Activated naive CD4-positive, alpha-beta T cell (primary cell): ENCODE measurements at places on chromosomes 5 and 9.

GRCh38 chr9:70485273-70485858 is 70.9 kb upstream of the KLF9 start:
- no peak for DNase-seq

DNA sequence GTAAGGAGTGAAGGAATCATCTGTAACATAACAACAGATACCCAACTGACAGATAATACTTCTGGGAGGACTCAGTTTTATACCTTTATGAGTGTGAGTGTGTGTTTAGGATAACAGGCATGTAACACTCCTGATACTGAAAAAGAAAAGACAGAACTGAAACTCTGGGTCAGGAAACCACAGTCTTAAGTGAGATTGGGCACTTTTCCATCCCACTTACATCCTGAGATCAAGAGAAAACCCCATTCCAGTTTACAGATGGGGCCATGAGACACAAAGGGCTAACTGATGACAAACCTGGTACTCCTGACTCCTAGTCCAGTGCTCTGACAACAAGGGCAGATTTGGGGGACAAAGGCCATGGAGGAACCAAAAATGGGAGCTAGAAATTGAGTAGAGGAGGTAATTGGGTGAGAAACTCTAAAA is 18.0 kb downstream of the IL5 start:
- DNase-seq, result no peak

GRCh38 chr5:18744441-18744840 is 1110.2 kb downstream of the TAF11L14 start:
- no peak for DNase-seq

- no peak for DNase-seq
Measured at GRCh38 chr5:10946050-10946449, 185.0 kb upstream of the DAP start.

- DNase-seq, result no peak
Measured at GRCh38 chr5:95812074-95812471, 10.5 kb downstream of the GLRX start.

DNA sequence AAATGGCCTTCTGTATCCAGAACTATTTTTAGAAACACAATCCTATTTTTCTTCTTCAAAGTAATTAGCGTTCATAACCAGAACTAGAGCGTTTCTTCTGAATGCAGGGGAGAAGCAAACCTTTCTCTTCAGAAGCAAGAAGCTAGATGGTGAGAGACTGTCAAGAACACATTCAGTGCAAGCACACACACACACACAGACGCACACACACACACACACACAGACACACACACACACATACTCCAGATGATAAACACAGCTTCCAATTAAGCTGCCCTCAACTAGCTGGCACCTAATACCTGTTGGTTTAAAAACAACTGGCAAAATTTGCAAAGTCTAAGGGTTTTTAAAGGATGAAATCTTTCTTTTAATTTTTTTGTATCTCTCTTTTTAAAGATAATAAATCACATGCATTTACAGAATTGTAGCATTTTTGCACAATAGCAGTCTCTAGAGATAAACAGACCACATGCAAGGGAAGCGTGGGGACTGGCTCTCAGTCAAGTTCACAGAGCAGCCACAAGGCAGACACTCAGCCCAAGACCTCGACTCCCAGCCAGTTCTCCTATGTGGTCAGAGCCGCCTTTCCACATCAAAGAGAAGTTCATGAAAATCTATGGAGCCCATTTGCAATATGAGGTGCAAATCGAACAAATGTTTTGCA is 138.5 kb downstream of the TTLL11 start:
- DNase-seq, result no peak

- DNase-seq, result no peak
Measured at GRCh38 chr9:36991516-36992134, 42.4 kb downstream of the PAX5 start.

DNA sequence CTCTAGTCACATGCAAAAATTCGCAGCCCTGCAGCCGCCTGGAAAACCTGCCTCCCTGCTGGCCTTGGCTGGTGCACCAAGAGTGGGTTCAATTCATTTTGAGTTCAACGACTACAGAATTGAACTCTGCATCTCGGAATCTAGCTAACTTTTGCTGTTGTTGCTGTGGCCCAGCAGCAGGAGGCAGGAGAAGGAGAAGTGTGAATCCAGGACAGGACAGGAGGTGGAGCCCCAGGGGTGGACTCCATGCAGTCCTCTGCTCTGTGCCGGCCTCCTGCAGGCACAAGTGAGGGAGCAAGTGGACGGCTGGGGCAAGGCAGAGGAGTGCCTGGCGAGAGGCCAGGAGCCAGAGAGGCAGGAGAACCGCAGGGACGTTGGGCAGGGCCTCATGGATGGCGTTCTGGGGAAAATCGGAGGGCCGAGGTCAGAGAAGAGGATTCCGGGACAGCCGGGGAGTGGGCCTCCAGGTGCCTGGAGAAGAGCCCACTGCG is 214.2 kb downstream of the FANCC start:
- no peak for DNase-seq

- no peak for DNase-seq
Measured at GRCh38 chr5:80884929-80885328, 75.2 kb upstream of the RASGRF2 start.

DNA sequence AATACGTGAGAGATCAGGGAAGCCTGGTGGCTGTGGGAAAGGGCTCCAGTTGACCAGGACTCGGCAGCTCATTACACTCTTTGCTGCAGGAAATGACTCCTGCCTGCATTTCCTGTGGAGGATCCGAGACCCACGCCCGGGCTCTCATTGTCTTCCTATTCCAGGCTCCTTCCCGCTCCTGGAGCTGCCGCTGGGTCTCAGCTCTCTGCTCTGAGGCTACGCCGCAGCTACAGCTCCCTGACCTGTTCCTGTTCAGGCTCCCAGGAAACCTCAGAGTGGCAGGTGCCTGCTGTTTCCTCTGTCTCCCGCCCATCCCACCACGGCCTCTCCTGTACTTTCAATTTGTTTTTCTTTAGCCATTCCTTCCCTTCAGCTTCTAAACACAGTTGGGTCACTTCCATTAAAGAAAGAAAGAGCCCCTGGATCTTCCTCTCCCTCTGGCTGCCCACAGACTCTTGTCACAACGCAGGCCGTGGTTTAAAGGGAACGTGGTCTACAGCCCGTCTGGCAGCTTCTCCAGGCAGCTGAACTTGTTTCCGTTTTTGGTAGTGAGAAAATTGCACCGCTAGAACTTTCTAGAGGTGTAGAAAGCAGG is 71.5 kb downstream of the IL6ST start:
- DNase-seq, result no peak

DNA sequence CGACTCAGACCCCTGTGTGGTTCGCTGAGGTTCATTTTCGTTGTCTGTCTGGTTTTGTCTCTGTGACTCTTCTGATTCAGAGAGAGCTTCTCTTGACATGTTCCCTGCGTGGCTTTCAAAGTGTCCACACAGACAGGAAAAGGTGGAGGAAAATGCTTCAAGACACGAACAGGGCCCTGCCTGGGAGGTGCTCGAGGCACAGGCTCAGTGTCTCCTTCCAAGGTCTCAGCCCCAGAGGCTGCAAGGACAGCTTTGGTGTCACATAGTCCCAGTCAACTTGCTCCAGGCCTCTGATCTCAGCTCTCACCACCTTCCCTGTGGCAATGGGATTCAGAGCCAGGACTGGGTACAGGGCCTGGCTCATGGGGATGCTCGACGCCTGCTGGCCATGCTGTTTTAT is 51.6 kb upstream of the SARDH start:
- DNase-seq, result no peak

- DNase-seq, result no peak
Measured at GRCh38 chr5:53884844-53885243, 324.4 kb downstream of the NDUFS4 start.

- no peak for DNase-seq
Measured at GRCh38 chr9:130526854-130527650, 52.3 kb upstream of the FUBP3 start.

DNA sequence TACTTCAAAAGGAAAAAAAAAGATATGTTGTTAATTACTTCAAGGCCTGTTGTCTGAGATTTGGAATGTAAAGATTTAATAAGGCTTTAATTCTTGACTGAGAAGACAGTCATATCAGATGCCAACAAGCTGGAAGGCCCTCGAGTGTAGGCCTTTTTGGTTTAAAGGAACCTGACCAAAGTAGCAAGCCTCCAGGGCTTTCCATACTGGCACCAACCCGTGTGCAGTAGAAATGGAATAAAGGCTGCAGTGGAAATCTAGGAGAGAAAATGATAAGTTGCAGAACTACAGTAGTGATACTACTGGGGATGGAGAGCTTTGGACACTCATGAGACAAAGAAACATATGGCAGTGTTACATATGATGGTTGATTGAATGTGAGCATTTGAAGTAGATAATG is 358.0 kb downstream of the TAF11L14 start:
- no peak for DNase-seq

DNA sequence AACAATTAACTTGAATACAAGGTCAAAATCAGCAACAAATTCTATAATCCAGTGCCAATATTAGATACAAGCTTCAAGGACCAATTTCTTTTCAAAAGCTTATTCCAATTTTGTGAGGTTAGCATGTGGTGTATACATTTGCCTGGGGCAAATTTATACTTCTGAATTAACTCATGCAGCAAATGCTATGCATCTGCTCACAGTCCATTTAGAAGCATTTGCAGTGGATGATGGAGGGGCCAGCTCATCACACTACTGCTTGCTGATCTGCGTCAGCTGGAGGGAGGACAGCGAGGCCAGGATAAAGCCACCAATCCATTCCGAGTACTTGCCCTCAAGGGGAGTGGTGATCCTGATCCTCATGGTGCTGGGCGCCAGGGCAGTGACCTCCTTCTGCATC is 474.3 kb upstream of the KIF2A start:
- no peak for DNase-seq

DNA sequence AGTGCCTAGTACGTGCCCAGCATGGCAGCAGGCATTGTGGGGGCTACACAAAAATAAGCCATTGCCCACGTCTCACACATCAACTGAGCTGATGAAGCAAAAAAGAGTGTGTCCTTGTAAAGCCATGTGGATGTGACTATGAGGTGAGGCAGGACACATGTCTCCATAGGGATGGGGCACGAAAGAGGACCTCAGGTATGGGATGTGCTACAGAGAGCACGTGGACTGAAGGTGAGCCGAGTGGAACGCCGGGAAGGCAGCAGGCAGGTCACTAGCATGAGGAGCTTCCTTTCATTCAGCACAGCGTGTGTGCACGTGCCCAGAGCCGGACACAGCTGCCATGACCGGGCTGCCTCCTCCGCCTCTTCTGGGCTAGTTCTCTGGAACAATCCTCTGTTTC is 429.8 kb downstream of the SPOCK1 start:
- DNase-seq, result no peak

DNA sequence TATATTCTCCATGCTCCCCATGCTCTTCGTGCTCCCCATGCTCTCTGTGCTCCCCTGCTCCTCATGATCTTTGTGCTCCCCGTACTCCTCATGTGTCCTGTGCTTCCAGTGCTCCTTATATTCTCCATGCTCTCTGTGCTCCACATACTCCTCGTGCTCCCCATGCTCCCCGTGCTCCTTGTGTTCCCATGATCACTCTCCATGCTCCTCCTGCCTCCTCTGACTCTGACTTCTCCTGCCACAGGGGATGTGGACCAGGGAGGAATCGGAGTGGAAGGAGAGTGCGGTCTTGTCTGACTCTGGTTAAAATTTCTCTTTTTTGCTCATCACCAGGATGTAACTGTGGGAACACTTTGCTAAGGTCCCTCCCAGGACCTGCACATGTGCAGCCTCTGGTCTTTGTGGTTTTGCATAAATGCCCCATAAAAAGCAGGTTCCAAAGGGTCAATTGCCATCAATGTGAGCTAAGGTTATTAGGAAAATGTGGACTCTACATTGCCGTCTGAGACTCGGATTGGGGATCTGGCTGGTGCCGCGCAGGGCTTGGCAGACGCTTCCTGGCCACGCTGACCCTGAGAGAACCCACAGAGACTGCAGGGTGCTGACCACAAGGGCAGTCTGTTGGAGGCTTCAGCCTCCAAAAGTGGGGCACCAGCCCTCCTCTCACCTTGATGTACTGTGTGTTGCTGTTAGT is 52.5 kb downstream of the TRIP13 start:
- no peak for DNase-seq

- no peak for DNase-seq
Measured at GRCh38 chr9:79254900-79255650, 316.7 kb upstream of the TLE4 start.

DNA sequence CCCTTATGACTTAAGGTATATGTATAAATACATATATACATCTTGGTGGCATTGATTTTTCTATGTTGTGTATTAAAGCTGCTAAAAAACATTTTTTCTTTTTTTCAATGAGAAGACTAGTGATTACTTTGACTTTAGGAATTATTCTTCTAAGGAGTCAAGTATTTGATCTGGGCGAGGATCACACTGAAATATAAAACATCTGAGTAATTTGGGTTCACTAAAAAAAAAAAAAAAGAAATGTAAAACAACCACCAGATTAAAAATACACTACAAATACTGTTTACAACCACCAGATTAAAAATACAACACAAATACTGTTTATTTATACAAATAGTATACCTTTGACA is 9.0 kb downstream of the UBAP1 start:
- DNase-seq, result no peak

DNA sequence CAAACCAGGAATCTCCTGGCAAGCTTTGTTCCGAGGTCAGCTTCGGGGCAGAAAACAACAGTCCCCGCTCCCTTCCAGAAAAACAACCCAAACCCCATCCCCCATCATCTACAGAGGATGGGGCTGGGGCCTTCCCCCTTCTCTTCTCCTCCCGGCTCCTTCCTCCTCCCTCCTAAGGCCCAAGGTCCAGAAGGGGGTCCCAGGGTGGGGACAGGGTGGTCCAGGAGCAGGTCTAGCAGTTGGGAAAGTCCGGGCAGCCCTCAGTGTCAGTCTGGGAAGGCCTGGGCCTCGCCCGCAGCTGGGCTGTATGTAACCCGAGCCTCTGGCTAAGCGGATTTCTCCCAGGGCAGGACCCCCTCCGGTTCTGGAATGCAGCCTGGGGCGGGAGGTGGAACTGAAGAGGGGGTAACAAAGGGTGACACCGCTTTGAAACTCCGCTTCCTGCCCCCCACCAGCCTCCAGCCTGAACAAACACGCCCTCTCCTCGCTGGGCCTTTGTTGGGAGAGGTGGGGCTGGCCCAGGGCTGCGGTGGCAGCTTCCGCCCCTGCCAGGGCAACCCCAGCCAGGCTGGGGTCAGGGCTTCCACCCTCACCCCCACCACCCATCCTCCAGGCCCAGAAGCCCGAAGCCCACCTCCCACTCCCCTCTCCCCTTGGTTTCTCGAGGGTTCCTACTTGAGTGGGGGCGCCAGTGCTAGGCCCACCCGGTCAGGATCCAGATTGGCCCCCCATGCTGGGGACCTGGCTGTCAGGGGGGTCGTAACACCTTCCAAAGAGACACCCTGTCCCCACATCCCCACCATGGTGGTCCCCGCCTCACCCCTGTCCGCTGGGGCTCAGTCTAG is 63.5 kb downstream of the C9orf50 start:
- no peak for DNase-seq

GRCh38 chr5:136006164-136006563 is 22.6 kb upstream of the TGFBI start:
- no peak for DNase-seq

GRCh38 chr9:123753669-123754258 is 176.2 kb downstream of the DENND1A start:
- DNase-seq, result no peak

GRCh38 chr5:53322257-53322656 is 158.2 kb upstream of the FST start:
- no peak for DNase-seq
